Activated CD4-positive, alpha-beta T cell treated with anti-CD3 and anti-CD28 coated beads, Interleukin-2, amount 10 ng/mL, durations not matched to agents 7 days and 5 days (primary cell): ENCODE measurements at places on chromosomes 6 and 20. TPM values are rescaled to one million over a fixed set of nuclear protein-coding genes. Genes with fewer than 3 reads are reported as not detected.

GRCh38 chr6:1766654-1767053 is 156.9 kb downstream of the FOXC1 start:
- no peaks in the 10 kb centered on the region for H3K27me3 ChIP-seq
- no peak overlapping the region for H3K4me3 ChIP-seq
- H3K27ac ChIP-seq, result no peak overlapping the region
- peaks cover 33% of the 10 kb centered on the region for H3K4me1 ChIP-seq

The NMBR gene
- not detected for total RNA-seq

The SAMD5 gene
- total RNA-seq, result not detected

The ZNF165 gene
- 0.54 TPM for total RNA-seq

GRCh38 chr20:23361476-23362391 is at the start of gene GZF1:
Gene GZF1, plus strand, starts transcription at chr20:23362182. Its CDS starts 2,202 bp downstream, at chr20:23364384.
- DNase-seq, result peak; percentile 97
- peak within 1 kb of the TSS; percentile 97 for H3K27ac ChIP-seq
- H3K4me3 ChIP-seq, result peak within 1 kb of the TSS; percentile 94
- H3K4me1 ChIP-seq, result peaks cover 62% of the 10 kb centered on the region
- no peaks in the 10 kb centered on the region for H3K27me3 ChIP-seq

The SIM1 gene
- not detected for total RNA-seq

The MTFR2 gene
- total RNA-seq, result 23.9 TPM

DNA sequence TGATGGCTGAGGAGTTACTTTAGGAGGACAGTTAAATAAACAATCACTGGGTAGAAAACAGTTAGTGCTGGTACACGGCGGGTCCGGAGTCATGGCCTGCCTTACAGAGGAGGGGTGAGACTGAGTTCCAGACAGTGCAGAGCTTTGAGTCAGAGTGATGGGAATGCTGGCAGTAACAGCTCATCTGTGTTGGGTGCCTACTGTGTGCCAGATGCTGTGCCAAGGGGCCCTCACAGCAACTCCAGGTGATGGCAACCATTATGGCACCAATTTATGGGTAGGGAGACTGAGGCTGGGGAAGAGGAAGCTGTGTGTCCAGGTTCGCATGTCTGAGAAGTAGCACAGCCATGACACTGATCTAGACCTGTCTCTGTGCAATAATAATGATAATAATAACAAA is 132.6 kb downstream of the CEBPB start:
- H3K4me3 ChIP-seq, result no peak overlapping the region
- peaks cover 3% of the 10 kb centered on the region for H3K36me3 ChIP-seq
- H3K4me1 ChIP-seq, result peaks cover 6% of the 10 kb centered on the region
- DNase-seq, result no peak
- H3K27me3 ChIP-seq, result peaks cover 3% of the 10 kb centered on the region

- H3K4me3 ChIP-seq, result no peak overlapping the region
- DNase-seq, result no peak
- H3K27me3 ChIP-seq, result no peaks in the 10 kb centered on the region
- H3K36me3 ChIP-seq, result no peaks in the 10 kb centered on the region
- no peaks in the 10 kb centered on the region for H3K4me1 ChIP-seq
Measured at GRCh38 chr6:91198588-91199255, 611.9 kb upstream of the MAP3K7 start.

DNA sequence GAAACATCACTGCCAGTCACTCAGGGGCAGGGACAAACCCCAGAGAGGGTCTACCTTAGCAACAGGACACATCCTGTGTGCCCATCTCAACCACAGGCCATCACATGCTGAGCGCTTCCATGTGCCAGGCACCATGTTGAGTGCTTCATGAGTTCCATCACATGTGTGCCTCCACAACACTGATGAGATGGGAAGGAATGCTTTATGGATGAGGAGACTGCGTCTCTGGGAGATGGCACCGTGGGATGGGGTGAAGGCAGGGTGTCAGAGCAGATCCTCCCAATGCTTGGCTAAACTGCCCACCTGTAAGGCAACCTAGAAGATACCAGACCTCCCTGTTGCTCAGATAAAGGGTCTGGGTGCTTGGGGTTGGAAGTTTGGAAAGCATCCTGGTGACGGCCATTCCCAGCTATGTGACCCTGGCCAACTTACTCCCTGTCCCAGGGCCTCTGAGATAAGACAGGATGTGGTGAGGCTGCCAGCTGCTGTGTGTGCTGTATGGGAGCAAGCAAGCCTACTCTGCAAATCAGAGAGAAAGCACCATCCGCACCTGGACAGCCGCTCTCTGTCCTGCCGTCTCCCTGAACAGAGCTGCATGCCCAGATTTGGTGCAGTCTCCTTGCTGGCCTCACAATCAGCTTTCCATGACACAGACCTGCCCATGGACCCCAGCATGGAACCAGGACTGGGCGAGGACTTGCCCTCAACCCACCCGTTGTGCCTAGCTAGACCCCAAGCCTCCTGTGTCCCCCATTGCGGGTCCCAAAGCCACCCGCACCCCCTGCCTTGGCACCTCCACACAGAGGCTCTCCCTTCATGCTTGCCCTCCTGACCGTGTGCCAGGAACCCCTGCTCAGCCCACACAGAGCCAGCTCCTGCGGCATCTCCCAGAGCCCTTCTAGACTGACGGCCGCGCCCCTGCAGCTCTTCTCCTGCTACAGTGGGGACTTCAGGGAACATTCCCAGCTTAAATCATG is 143.7 kb downstream of the SYNDIG1 start:
- H3K27ac ChIP-seq, result no peak overlapping the region
- H3K4me1 ChIP-seq, result no peaks in the 10 kb centered on the region
- no peaks in the 10 kb centered on the region for H3K27me3 ChIP-seq
- no peak for DNase-seq
- H3K4me3 ChIP-seq, result no peak overlapping the region
- H3K36me3 ChIP-seq, result no peaks in the 10 kb centered on the region

The MYH7B gene
- total RNA-seq, result 0.27 TPM

DNA sequence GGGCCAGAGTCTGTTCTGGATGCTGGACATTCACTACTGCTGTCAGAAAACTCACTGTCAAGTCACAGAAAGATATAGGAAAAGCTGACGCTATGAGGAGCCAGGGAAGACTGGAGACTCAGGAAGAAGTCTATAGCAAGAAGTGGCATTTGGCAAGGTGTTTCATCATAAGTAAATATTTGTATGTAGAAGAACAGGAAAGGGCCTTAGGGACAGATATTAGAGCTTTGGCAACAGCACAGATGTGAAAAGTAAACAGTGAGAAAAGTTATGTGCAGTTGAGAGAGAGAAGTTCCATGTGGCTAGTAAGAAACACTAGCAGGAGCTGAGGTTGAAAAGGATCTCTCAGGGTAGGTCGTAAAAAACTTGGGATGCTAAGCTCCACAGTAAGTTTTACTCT is 868.9 kb downstream of the PHF3 start:
- H3K4me1 ChIP-seq, result no peaks in the 10 kb centered on the region
- no peaks in the 10 kb centered on the region for H3K36me3 ChIP-seq
- no peak overlapping the region for H3K4me3 ChIP-seq
- H3K27me3 ChIP-seq, result no peaks in the 10 kb centered on the region
- H3K27ac ChIP-seq, result no peak overlapping the region
- no peak for DNase-seq

DNA sequence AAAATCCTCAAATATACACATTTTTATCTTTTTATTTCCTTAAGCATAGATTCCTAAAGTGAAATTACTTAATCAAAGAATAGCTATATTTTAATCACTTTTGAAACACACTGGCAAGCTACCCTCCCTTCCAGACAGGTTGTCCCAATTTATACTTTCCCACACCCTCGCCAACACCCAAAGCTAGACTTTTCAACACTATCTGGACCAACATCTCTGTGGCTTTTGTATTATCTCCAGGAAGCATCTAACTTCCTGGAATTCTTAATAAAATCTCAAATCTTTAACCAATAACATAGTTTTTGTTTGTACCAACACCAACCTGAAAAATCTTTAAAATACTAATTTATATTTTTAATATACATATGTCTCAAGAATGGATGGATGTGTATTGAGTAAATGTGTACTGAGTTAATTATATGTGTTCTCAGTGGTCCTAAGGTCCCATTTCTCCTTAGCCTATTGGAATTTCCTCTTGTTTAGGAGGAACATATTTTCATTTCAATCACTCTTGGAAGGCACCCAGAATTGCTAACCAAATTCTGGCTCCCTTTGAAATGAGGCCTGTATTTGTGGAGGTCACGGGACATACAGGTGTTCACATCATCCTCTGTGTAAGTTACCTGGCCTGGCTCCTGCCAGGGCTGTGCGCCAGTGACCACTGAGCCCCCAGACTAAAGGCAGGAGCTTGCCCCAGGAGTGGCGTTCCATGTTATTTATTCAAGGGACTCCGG is 17.4 kb upstream of the GFOD1 start:
- H3K27me3 ChIP-seq, result peaks cover 5% of the 10 kb centered on the region
- DNase-seq, result no peak
- H3K27ac ChIP-seq, result no peak overlapping the region
- H3K36me3 ChIP-seq, result no peaks in the 10 kb centered on the region

- no peaks in the 10 kb centered on the region for H3K36me3 ChIP-seq
- H3K4me3 ChIP-seq, result no peak overlapping the region
- peak; percentile 1 for DNase-seq
- H3K4me1 ChIP-seq, result no peaks in the 10 kb centered on the region
- H3K27ac ChIP-seq, result no peak overlapping the region
Measured at GRCh38 chr6:170189236-170189635, 101.6 kb downstream of the DLL1 start.

The CST8 gene
- total RNA-seq, result not detected

GRCh38 chr20:722822-723644 is 45.3 kb downstream of the SLC52A3 start:
- H3K36me3 ChIP-seq, result no peaks in the 10 kb centered on the region
- H3K27me3 ChIP-seq, result peaks cover 20% of the 10 kb centered on the region
- no peak overlapping the region for H3K4me3 ChIP-seq
- H3K27ac ChIP-seq, result no peak overlapping the region
- DNase-seq, result no peak

GRCh38 chr6:112396221-112396620 is 49.1 kb downstream of the RFPL4B start:
- no peak for DNase-seq
- H3K4me3 ChIP-seq, result no peak overlapping the region
- H3K27me3 ChIP-seq, result peaks cover 6% of the 10 kb centered on the region
- no peaks in the 10 kb centered on the region for H3K36me3 ChIP-seq
- H3K4me1 ChIP-seq, result no peaks in the 10 kb centered on the region

GRCh38 chr6:95203153-95203754 is 374.1 kb upstream of the MANEA start:
- H3K27me3 ChIP-seq, result no peaks in the 10 kb centered on the region
- no peaks in the 10 kb centered on the region for H3K36me3 ChIP-seq
- no peak overlapping the region for H3K27ac ChIP-seq

DNA sequence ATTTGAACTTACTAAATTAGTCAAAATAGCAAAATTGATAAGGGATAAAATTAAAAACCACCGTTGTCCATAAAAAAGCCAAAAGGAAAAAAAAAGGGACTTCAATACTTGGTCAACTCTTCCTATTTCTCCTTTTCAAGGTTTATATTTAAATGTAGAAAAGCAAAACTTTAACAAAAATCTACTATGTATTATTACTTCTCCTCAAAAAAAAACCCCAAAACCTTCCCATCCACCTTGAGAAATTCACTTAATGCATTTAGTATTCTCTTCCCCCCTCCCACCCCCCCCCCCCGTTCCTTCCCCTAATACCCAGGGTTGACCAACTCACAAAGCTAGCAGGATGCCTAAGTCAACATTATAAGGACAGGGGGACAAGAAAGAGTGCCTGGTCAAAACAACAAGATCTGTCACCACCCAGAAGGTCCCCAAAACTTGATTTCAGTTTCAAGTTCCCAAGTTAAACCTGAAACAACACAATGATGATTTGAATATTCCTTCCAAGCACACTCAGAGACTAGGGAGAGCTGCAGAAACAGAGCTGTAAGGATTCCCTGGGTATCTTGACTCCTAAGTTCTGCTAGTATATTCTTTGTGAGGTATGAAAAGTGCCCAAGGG is 14.6 kb downstream of the GMDS start:
- peaks cover 28% of the 10 kb centered on the region for H3K4me1 ChIP-seq
- H3K27me3 ChIP-seq, result no peaks in the 10 kb centered on the region
- no peak for DNase-seq
- no peak overlapping the region for H3K27ac ChIP-seq

The FKBP1C gene
- total RNA-seq, result 0.92 TPM

- H3K4me3 ChIP-seq, result no peak overlapping the region
- H3K4me1 ChIP-seq, result no peaks in the 10 kb centered on the region
- H3K27me3 ChIP-seq, result no peaks in the 10 kb centered on the region
- no peaks in the 10 kb centered on the region for H3K36me3 ChIP-seq
- no peak for DNase-seq
Measured at GRCh38 chr6:126067073-126067472, 80.7 kb downstream of the TRMT11 start.

GRCh38 chr6:146587459-146587858 is 11.3 kb upstream of the ADGB start:
- H3K27me3 ChIP-seq, result no peaks in the 10 kb centered on the region
- DNase-seq, result no peak
- H3K4me3 ChIP-seq, result no peak overlapping the region

DNA sequence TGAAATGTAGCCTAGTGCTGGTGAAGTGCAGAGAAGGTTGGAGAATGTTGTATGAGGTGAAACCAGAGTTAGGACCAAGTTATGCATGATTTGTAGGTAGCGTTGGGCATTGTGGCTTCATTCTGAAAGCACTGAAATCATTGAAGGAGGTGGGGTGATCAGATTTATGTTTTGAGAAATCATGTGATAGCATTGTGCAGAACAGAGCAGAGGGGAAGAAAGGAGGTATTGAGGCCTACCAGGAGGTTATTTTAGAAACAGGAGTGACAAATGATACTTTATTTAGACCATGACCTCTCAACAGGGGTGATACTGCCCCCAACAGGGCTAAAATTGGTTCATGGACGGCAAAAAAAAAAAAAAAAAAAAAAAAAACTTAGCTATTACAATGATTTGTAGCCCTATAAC is 15.6 kb upstream of the HMGN3 start:
- no peaks in the 10 kb centered on the region for H3K27me3 ChIP-seq
- H3K4me1 ChIP-seq, result no peaks in the 10 kb centered on the region
- DNase-seq, result peak; percentile 8
- no peak overlapping the region for H3K4me3 ChIP-seq

DNA sequence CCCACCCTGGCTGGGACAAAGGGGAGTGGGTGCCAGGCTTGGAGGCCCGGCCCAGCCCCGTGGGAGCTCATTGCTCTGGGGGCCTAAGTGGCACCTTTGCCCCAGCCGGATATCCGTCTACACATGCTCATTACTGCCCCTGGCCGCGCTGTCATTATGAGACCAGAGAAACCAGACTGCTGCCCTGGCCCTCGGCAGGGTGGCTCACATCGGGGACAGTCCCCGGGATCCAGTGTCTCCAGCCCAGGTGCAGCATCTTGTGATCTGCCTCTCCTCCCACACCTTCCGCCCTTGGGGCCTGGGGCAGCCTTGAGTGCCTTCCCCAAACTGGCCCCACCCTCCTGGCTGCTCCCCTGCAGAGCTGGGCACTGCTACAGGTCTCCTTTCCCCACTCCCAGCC is 4.9 kb downstream of the SRMS start:
- no peak overlapping the region for H3K27ac ChIP-seq
- H3K36me3 ChIP-seq, result no peaks in the 10 kb centered on the region
- no peak overlapping the region for H3K4me3 ChIP-seq
- no peak for DNase-seq

- peaks cover 6% of the 10 kb centered on the region for H3K36me3 ChIP-seq
- H3K4me1 ChIP-seq, result peaks cover 25% of the 10 kb centered on the region
- no peak overlapping the region for H3K4me3 ChIP-seq
- no peaks in the 10 kb centered on the region for H3K27me3 ChIP-seq
- H3K27ac ChIP-seq, result no peak overlapping the region
Measured at GRCh38 chr6:268394-268935, 23.8 kb upstream of the DUSP22 start.
